ENCODE measurements at places on chromosomes 6 and 20.

DNA sequence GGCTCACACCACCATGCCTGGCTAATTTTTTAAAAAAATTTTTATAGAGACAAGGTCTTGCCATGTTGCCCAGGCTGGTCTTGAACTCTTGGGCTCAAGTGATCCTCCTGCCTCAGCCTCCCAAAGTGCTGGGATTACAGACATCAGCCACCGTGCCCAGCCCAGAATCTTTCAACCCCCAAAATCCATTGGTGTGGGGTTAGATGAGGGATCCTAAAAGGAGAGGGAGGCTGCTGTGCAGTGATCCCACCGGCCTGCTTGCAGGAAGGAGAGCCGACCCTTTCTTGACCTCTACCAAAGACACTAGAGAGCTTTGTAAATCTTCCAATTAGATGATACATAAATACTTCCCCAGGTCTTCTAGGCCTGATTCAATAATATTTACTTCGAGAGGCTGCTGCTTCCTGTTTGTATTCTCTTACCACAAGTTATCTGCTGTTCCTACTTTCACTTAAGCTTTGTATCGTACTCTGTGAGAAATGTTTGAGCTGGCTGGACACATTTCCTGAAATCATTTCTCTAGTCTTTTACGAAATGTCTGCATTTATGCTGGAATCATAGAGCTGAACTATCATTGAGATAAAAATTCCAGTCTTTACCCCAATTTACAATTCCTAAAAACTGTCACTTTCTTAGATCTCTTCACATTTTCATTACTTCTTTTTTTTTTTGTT, 49.3 kb upstream of the IER3 start:
- no peak for DNase-seq

DNA sequence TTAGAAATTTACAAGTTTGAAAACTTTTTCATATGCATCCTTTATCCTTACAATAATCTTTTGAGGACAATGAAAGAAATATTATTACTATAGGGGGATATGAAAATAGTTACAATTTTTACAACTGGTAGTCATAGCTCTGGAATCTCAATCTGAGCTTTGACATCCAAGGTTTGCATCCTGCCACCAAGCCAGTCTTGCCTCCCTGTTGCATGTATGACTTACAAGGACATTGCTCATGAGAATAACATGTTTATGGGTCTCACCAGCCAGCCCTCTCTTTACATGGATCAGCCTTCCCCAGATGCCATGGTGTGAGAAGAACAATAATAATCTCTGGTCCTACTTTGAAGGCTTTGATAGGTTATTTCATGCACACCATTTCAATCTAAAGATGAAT, 67.5 kb downstream of the THEMIS start:
- DNase-seq: no peak

DNA sequence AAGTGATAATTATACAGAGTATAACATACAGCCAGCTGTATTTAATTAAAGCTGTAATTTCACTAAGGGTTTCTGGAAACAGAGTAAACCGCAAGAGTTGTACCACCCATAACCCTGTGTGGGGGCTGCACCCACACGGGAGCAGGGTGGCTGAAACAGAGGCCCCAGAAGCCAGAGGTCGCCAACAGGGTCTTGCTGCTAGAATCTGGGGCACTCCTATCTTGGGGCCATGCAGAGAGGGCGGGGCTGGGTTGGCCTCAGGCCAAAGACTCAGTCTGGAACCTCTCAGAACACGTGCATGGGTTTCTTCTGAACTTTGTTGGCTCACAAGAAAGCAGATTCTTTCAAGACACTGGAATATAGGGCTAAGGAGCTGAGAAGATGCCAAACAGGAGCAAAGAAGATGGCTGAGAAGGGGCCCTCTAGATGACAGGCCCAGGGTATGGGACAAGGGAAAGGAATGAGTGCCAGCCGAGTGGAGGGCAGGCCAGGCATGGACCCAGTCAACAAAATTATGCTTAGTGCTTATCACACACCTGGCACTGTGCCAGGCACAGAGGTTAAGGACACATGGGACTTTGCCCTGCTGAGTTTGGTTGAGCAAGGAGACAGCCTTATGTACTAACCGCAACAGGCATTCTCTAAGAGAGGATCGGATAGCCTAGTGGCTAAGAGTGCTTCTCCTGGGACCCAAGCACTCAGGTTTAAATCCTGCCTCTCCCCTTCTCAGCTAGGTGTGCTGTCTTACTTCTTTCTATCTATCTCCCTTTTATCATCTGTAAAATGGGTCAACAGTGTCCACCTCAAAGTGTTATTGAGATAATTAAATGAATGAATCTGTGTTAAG, 96.6 kb upstream of the FOXP4 start:
- DNase-seq: no peak

DNA sequence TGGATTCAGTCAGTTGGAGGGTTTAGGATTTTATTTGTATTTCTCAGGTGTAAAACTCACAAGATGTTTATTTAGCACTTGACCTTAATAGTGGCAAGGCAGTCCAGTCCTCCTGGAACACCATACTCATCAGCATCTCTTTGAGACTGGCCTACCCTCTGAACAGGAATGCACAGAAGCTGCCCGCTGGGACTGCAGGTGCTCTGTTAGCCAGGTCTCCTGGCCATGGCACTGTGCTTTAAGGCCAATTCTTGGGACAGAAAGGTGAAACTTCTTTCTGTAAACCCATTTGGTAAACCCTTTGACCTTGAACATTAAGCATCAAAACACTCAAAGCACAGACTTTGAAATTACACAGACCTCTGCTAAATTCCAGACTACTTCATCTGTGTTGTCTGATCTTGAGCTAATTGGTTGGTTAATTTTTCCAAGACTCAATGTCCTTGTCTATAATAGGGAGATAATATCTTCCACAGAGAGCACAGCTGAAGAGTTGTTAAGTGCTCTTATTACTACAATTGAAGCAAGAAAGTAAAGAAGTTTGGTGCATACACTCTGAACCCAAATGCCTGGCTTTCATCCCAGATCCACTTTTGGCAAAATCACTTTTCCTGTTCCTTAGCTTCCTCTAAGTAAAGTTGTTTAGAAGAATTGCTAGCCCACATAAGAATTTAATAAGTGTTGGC, 54.9 kb upstream of the NT5E start:
- DNase-seq: no peak

GRCh38 chr6:168179702-168180382, 100.8 kb upstream of the FRMD1 start:
- DNase-seq: no peak

DNA sequence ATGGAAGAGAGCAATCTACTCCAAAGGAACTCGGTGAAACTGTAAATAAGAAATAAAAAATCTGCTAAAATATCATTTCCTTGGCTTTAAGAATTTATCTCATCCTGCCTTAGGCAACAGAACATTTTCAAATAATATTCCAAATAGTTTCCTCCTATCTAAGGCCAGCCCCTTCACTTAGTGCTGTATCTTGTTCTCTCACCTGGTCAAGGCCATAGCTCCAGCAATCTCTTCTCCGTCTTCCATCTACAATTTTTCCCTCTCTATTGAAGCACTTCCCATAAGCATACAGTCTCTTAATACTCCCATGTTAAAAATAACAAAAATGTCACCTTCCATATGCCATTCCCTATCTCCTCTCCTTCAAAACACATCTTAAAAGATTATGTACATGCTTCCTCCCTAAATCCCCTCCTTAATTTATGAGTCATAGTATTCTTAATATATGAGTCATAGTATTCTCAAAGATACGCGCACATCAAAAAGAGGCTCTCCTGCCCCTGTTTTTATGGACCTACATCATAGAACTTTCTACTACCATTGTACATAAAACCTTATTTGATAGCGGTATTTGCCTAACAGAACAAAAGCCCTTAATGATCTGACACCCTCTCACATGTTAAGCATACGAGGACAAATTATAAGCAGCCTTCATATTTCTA, 146.9 kb downstream of the PDE10A start:
- DNase-seq: no peak

DNA sequence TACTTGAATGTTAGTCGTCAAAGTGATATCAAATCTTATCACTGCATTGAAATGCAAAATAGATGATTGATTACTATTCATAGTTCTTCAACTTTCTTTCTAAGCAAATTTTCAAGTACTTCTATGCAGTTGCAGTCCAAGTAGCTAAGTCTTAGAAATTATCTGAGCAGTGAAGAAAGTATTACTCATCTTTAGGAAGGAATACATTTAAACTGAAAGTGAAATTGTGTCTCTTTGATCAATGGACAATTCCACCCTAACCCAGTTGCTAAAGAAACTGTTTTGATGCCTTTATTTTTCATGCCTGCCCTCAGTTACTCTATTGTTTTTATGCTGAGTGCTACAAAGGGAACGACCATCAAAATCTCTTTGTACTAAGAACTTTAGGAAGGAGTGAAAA, 337.4 kb downstream of the GRIK2 start:
- no peak for DNase-seq

- DNase-seq: no peak
Observed at GRCh38 chr6:75906871-75907270, 157.8 kb downstream of the MYO6 start.

- DNase-seq: no peak
Observed at GRCh38 chr6:127690092-127690491, 113.1 kb downstream of the C6orf58 start.

DNA sequence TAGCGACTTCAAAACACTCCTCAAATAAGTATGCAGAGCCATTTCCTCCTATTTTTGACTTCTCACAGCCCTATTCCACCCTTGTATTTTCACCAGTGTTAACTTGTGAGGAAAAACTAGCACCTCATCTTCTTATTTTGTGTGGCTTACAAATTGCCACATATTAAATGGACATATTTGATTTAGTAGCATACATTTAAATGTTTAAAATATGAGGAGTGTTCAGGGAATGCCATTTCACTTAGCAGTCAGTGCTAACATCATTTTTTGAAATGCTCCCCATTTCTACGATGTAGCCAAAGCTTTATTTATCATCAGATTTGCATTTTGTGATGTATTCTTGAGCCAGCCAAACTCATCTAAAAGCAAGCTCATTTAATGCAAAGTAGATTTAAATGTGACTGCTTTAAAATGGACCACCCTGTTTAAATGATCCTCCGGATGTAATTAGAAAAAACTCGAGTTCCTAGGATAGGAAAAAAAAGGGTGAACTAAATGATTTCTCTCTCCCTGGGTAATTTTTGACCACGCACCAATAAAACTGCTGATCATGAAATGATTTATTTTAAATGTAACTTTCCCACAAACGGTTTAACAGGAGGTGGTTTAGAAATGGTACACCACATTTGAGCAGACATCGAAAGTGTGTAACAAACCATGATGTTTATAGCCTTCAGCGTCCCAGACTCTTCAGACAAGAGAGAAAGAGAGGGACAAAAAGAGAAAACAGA, 172.6 kb downstream of the CD83 start:
- DNase-seq: no peak
